AG08395 (cell line): ENCODE measurements at places on chromosomes 12 and 14.
A peak's percentile ranks its signal among the peaks of the same experiment; 100 is the strongest.

DNA sequence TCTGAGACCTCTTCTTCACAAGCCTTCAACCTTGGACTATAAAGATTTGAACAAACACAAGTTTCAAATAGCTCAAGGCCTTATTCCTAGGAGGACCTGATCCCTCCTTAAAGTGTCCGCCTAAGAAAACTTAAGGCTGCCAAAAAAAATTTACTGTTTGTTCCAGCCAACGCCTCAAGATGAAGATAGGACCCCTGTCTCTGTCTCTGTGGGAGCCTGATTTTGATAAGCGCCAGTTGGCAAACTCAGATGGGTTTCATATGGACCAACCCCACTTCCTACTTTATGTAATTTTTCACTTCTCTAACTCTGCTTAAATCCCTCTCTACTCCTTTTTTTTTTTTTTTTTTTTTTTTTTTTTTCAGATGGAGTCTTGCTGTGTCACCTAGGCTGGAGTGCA, 11.0 kb downstream of the FKBP3 start:
- DNase-seq, result no peak

DNA sequence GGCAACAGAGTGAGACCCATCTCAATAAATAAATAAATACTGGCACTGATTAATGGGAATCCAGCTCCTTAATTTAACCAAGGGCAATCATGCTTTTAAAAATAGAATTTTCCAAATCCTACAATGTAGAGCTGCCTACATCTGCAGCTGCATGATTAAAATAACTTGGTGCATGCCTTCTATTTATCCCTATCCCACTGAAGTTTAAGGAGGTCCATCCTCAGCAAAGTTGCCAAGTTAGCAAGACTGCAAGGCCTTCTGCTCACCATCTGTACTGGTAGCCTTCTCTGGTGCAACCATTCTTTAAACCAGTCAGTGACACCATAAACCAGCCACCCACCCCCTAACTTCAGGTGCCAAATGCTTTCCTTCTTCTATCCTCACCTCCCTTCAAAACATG, 226.1 kb downstream of the ITPR2 start:
- DNase-seq, result no peak

DNA sequence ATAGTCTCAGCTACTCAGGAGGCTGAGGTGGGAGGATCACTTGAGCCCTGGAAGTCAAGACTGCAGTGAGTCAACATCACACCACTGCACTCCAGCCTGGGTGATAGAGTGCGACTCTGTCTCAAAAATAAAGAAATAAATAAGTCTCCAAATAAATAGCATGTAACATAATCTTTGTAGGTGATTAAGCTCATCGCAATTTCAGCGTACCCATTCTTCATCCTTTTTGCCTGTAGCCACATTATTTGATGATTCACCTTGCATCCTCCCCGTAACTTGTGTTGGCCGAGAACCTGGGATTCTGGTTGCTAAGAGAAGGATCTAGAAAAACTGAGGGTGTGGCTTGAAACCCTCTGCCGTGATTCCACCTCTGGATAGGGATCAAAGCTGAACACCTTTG, 115.1 kb downstream of the GALC start:
- DNase-seq, result no peak

GRCh38 chr14:87005280-87005679, 987.7 kb downstream of the GALC start:
- DNase-seq, result peak; percentile 12

- peak; percentile 44 for DNase-seq
Measured at GRCh38 chr12:48165089-48165981, 8.0 kb upstream of the ASB8 start.

GRCh38 chr14:48452437-48452995, 777.1 kb upstream of the MDGA2 start:
- DNase-seq, result no peak

DNA sequence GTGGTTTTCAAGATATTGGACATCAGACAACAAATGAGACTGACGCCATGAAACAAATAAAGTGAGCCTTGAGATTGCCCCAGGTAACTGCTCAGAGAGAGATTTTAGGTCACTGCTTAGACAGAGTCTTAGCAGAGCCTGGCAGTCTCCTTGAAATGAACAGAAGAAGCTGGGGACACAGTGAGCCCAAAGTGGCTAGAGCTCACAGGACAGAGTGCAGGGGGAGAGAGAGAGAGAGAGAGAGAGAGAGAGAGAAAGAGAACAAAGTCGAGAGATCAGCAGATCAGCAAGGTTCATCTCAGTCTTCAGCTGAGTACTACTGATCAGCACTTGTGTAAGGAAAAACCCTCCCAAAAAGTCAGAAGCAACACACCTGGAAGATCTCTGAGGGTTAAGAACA, 147.4 kb downstream of the RMST start:
- DNase-seq, result no peak

GRCh38 chr12:132551641-132552031, 58.7 kb downstream of the LRCOL1 start:
- no peak for DNase-seq

DNA sequence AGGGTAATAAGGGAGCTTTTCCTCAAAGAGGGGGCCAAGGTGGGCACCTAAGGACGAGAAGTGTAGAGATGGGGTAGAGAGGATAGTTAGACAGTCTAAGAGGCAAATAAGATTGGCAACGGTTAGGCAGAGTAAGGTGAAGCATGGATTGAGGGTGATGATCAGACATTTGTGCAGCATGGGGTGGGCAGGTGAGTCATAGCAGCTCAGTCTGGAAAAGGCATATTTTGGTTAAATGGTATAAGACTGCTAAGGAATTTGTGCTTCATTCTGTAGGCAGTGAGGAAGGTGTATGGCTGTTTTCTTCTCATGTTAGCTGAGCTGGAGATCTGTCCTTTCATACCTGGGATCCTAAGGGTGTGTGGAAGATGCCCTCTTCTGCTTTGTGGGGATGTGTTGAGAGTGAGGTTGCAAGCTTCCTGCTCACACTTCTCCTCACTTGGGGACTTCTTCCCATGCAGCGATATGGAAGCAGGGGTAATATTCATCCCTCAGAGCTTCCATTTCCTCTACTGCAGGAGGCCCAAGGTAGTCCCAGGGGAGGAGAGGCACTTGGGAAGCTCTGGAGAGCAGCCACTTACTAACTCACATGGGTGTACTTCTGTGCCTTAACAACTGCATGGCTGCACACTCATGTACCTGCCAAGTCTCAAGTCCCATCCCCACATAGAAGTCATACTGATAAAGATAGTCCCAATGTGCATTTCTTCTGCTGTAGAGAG, 28.9 kb downstream of the GSG1 start:
- peak; percentile 32 for DNase-seq

DNA sequence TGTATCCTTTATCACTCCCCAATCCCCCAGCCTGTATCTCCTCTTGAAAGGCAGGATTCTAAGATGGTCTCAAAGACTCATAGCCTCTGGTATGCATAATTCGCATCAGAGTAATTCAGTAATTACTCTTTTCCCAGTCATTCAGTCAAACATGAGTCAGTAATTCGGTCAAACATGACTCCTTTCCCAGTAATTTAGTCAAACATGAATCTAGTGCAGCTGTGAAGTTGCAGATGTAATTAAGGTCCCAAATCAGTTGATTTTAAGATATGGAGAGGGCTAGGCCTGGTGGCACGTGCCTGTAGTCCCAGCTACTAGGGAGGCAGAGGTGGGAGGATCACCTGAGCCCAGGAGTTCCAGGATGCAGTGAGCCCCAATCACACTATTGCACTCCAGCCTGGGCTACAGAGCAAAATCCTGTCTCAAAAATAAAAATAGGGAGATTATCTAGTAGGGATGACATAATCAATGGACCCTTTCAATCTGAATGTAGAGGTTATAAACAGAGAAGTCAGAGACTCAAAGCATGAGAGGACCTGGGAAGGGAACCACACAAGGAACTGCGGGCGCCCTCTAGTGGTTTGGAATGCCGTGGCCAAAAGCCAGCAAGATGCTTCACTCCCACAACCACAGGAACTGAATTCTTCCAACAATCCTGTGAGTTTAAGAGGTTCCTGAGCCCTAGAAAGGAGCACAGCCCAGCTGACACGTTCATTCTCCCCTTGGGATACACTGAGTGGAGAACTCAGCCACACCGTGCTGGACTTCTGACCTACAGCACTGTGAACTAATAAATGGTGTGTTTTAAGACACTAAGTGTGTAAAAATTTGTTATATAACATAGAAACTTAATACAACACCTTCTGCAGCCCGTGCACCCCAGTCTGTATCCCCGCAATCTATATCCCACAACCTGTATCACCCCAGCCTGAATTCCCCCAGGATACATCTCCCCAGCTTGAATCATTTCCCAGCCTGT, 14.3 kb upstream of the ARMH4 start:
- peak; percentile 74 for DNase-seq

DNA sequence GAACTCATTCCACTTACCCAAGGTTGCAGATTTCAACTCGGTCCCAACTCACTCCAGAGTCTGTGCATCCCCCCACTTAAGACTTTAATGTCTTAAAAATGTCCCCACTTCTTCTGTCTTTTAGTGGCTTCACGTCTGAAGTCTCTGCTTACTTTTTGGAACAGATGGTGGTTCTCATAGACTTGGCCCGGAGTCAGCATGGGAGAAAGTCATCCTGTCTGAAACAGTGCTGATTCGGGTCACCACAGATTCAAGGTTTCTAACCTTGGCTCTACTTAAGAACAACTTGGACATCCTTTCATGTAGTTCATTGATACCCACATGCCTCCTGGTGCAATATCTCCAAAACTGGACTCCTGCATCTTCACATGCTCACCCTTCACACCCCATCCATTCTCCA, 26.0 kb downstream of the CHST11 start:
- no peak for DNase-seq

DNA sequence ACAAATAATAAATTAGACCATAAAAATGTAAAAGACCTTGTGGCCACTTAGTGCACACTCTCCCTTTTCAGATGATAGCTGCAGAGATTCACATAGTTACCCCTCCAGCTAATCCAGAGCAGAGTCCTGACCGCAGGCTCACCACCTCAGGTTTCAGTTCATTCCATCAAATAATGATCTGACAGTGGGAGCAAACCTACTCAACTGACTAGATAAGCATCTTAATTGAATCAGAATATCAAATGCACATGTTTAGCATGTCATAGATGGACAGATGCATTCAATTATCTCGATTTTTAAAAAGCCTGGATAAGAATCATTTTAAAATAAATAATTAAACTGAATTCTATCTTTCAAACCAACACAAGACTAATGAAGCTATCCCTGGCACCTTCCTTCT, 242.3 kb upstream of the PDZRN4 start:
- no peak for DNase-seq

DNA sequence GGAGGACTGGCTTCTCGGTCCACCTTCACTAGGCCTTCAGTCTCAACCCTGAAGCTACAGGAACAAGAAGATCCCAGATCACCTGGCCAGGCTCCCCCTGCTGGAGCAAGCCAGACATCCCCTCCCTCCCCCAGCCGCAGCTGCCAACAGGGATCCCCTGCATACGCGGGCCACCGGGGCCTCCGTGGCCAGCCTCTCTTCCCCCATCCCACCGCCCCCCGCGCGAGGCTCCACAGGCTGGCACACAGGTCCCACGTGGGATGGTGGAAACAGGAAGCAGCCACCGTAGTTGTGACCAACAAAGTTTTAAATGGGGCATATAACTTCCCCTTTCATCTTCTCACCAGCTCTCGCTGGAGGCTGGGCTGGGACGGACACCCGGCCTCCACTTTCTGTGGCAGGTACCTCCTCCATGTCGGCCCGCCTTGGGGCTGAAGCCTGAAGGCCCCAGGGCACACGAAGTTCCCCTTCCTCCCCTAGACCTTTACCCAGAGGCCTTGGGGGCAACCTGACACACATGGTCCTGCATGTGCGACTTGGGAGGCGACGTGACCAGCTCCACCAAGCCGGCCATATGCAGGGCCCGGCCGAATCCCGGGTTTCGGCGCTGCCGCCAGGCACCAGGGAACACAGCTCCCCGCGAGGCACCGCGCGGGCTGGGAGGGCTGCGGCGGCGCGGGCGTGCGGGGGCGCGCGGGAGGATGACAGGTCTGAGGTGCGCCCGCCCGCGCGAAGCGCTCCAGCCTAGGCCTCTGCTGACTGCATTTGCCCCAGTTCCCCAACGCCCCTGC, 44.4 kb upstream of the PNMA1 start:
- DNase-seq, result no peak

GRCh38 chr12:101490286-101490920, 15.3 kb downstream of the SPIC start:
- DNase-seq, result no peak

DNA sequence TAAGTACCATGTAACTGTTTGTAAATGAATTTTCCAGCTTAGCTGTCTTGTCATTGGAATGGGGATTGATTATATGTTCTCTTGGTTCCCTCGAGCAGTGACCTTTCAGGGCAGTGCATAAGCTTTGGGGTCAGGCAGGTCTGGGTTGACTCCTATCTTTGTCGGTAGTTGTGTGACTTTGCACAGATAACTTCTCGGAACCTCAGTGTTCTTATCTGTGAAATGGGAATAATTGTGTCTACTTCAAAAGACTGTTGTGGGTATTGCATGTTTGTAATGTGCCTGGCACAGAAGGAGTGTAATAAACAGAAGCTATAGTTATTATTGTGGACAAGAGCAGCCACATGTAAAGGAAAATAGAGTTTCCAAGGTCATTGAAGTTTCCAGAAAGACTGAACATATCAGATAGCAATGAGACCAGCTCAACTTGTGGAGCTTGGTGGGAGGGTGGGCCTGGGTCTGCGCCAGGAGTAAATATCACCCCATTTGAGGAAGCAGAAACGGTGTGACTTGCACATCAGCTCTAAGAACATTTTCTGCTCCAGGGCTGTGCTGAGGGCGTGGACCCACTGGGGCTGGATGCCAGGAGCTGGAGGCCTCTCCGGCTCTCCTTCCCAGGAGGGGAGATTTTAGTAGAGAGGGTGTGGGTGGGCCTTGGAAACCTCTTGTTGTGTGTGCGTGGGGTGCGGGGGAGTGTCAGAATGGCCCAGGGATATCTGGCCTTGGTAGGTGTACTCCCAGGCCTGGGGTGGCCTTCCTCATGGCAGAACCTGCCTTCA, 19.7 kb downstream of the FOS start:
- DNase-seq, result no peak

GRCh38 chr14:60656686-60657455, 7.6 kb upstream of the SIX1 start:
- peak; percentile 54 for DNase-seq

- no peak for DNase-seq
Measured at GRCh38 chr12:113464452-113464775, 7.3 kb downstream of the LHX5 start.

DNA sequence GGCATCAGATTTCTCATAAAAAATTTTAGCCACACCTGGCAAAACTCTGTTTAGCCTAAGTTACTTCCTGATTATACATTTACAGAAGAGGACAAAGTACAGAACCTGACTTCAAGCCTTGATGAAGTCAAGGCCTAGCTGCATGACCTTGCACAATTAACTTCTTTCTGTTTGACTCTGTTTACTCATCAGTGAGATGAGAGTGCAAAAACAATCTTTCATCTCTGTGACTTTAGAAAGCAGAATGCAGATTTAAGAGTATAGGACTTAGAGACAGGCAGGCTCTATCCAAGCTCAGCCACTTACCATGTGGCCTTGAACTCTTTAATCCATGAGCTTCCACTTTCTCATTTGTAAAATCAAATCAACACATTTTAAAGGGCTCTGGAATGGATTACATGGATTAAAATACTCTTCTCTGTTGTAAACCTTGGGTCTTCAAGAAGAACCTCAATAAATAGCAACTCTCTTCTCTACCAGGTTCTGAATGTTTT, 1178.9 kb downstream of the FLRT2 start:
- DNase-seq, result no peak
